ENCODE measurements at places on chromosomes 13 and 19. TPM values are rescaled to one million over a fixed set of nuclear protein-coding genes. Genes with fewer than 3 reads are reported as not detected.

Gene ZNF429
- 8.3 TPM for total RNA-seq

DNA sequence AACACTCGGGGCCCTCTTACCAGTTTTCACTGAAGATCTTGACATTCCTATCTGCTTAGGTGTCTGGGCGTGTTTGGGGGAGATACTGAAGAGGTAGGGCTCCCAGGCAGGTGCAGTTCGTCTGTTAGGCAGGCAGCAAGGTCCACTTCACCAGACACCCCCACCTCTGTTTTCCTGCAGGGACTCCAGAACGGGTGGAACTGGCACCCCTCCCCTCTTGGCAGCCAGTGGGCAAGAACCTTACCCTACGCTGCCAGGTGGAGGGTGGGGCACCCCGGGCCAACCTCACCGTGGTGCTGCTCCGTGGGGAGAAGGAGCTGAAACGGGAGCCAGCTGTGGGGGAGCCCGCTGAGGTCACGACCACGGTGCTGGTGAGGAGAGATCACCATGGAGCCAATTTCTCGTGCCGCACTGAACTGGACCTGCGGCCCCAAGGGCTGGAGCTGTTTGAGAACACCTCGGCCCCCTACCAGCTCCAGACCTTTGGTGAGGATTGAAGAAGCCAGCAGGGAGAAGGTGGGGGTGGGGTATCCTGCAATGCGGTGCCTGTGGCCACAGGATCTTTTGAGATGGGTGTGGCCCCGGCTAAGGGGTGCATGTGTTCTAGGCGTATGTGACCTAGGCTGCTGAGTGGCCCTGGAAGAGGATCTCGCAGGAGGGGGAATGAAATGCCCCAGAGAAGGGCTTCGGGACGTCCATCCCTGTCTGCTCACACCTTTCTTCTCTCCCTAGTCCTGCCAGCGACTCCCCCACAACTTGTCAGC lies 3.3 kb upstream of the ICAM4 start:
- no peak overlapping the region for H3K27ac ChIP-seq
- H3K27me3 ChIP-seq, result peaks cover 10% of the 10 kb centered on the region
- peaks cover 55% of the 10 kb centered on the region for H3K4me1 ChIP-seq

Gene RPL36
- total RNA-seq, result 1,058 TPM

DNA sequence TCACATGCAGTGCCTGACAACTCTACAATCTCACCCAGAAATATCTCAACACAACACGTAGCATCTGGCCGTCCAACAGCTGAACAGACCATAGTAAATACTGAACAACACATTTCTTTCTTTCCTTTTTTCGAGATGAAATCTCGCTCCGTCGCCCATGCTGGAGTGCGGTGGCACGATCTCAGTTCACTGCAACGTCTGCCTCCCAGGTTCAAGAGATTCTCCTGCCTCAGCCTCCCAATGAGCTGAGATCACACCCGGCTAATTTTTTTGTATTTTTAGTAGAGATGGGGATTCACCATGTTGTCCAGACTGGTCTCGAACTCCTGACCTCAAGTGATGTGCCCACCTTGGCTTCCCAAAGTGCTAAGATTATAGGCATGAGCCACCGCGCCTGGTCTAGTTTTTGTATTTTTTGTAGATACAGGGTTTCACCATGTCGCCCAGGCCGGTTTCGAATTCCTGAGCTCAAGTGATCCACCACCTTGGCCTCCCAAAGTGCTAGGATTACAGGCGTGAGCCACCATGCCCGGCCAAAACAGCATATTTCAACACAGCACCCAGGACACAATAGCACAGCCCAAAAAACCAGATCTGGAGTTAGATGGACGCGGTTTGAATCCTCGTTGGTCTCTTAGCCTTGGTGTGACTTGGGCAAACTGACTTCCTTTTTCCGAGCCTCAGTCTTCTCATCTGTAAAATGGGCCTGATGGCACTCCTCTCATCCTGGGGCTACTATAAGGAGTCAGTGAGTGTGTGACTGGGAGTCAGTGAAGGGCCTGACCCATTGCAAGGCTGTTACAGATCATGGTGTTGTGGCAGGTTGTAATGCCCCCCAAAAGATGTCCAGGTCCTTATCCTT lies 22.6 kb downstream of the CYP2A6 start:
- H3K4me1 ChIP-seq, result peaks cover 29% of the 10 kb centered on the region
- peaks cover 13% of the 10 kb centered on the region for H3K36me3 ChIP-seq

- peaks cover 23% of the 10 kb centered on the region for H3K4me1 ChIP-seq
- no peaks in the 10 kb centered on the region for H3K36me3 ChIP-seq
- H3K27me3 ChIP-seq, result peaks cover 72% of the 10 kb centered on the region
- no peak overlapping the region for H3K27ac ChIP-seq
- no peak overlapping the region for H3K4me3 ChIP-seq
- DNase-seq, result no peak
Observed at GRCh38 chr19:45597425-45598111, 4.4 kb downstream of the GPR4 start.
